GM13977 (cell line): ENCODE measurements at places on chromosomes 6 and 20.

DNA sequence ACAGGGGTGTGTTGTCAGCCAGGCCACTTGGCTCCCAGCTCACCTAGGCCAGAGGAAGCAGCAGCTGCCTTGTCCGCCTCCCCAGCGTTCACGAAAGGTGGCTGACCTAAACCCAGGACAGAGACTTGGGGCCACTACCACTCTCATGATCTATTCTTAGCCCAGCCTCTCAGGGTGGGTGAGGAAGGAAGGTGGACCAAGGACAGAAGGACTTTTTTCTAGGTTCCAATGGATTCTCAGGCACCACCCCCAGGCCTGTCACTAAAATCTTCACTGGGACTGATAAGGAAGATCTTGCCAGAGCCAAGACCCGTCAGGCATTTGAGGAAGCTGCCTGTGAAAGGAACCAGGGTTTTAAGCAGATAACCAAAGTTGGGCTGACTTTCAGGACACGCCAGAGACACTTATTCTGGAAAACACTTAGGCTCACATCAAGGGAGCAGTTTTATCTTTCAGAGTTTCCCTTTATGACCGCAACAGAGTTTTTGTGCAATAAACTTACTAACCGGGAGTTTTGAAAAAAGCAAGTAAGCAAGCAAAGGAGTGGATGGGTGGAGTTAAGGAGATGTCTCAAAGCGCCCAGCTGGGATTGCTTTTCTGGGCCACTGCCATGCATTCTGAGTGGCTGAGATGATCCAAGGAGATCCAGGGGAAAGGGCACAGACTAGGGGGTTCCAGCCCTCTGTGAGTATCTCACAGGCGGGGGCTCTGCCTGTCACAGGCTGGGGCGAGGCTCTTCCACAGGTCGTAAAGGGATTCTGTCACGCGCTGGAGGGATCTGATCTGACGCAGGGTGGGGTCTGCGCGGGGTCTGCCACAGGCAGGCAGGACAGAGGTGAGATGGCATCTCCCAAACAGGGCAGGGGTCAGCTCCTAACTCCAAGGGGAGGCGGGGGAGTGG, 989 bp downstream of the FITM2 start:
- no peak for DNase-seq

GRCh38 chr20:20233041-20233514, 134.8 kb upstream of the INSM1 start:
- no peak for DNase-seq

DNA sequence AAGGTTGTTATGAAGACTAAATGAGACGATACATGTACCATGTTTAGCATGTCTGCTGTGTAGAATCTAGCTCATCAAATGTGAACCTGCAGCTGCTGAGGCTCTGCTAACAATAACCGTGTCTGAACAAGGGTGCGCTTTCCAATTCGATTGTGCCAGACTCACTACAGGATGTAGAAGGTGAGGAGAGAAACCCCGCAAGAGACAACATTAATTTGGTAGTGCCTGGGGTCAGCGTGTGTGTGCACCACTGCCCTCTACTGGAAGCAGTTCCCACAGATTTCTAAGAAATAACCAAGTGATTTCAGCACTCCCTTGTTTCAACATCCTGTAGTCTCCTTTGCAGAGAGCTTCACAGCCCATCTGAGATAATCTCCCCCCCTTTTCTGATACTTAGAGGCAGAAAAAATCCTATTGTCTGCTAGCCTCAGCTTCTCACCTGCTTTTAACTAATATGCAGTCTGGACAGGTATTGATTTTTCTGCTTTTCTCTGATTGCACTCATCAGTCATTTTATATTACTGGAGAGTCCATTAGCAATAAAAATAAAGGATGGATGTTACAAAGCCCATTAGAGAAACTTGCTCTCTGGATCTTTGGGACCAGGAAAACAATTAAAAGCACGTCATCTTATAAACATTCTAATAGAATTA, 96.7 kb upstream of the BACH2 start:
- DNase-seq, result peak; percentile 40

- DNase-seq, result no peak
Measured at GRCh38 chr6:158373214-158373613, 60.9 kb downstream of the TULP4 start.

GRCh38 chr20:38543014-38543906, 37.7 kb upstream of the ADIG start:
- no peak for DNase-seq

- DNase-seq, result no peak
Measured at GRCh38 chr6:15395087-15395486, 149.2 kb downstream of the JARID2 start.

DNA sequence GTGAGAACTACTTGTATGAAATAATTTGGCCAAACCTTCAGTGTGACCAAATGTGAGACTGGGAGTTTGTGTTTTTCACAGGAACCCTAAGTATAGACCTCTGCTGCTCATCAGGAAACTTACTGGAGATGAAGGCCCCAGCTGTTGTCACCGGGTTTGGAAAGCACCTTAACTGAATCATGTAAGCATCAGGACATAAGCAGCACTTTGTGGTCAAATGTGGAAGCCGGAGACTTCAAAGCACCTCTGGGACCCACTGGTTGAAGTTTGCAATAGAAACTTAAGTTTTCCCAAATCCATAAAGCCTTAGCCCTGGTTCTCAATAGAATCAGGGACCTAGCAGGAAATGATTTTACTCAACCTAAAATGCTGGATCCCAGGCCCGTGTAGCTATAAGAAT, 14.3 kb downstream of the TTPAL start:
- peak; percentile 39 for DNase-seq

- no peak for DNase-seq
Measured at GRCh38 chr20:31700747-31701146, 21.9 kb downstream of the BCL2L1 start.

- DNase-seq, result no peak
Measured at GRCh38 chr20:46010491-46011391, 2.0 kb downstream of the MMP9 start.

DNA sequence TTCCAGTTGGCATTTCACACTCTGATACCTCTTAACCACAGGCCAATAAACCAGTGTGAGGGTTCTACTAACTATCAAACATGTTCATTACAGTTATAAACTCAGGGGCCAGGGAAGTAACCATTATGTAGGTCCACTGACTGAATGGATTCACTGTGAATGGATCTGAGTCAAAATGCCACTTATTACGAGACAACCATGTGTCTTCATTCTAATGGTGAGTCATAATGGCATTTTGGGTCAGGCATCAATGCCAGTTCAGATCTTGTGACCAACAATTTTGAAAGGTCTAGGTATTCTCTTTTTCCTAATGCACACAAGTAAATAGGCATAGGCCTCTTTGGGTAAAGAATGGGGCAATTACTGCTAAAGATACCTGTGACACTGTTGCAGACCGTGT, 112.2 kb upstream of the HEY2 start:
- no peak for DNase-seq

- no peak for DNase-seq
Measured at GRCh38 chr6:6474170-6474920, 114.2 kb upstream of the LY86 start.

DNA sequence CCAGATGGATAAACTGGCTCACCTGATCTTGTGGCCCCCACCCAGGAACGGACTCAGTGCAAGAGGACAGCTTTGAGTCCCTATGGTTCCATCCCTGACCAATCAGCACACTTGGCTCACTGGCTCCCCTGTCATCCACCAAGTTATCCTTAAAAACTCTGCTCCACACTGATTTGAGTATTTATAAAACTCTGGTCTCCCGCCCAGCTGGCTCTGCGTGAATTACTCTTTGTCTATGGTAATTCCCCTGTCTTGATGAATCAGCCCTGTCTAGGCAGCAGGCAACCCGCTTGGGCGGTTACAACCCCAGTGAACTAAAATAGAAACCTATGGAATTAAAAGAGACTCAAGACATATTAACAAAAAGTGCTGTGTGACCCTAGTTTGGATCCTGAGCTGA, 38.1 kb upstream of the CD83 start:
- no peak for DNase-seq

GRCh38 chr6:55694148-55694547, 115.2 kb upstream of the HMGCLL1 start:
- DNase-seq, result no peak

DNA sequence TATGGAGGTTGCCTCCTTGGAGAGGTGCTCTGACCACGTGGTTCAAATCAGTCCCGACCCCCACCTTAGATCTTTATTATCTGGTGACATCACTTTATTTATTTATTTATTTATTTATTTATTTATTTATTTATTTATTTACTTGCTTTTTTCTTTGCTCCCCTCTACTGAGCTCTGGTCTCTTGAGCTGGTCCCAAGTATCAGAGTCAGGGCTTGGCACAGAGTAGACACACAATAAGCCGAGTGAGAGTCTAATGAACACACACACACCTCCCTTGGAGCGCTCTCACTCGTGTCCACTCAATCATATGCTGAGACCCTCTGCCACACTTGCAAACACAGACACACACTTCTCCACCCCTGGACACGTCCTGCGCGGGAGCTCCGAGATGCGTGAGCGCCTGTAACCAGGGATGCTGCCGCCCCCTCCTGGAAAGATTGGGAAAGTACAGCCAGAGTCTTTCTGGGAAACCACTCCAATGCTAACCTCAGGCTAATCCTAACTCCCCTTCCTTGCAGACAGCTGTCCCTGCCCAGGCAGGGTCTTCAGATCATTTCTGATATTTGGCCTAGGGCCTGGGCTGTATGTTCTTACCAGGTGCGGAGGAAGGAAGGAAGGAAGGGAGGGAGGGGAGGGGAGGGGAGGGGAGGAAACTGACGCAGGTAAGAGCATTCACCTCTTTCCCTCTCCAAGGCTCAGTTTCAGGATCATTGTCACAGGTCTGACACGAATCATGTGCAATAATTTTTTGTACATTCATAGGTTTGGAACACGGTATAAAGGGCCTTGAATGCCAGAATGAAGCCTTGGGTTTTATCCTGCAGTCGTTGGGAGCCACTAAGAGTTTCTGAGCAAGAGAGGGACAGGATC, 70.9 kb downstream of the STK35 start:
- peak; percentile 82 for DNase-seq

DNA sequence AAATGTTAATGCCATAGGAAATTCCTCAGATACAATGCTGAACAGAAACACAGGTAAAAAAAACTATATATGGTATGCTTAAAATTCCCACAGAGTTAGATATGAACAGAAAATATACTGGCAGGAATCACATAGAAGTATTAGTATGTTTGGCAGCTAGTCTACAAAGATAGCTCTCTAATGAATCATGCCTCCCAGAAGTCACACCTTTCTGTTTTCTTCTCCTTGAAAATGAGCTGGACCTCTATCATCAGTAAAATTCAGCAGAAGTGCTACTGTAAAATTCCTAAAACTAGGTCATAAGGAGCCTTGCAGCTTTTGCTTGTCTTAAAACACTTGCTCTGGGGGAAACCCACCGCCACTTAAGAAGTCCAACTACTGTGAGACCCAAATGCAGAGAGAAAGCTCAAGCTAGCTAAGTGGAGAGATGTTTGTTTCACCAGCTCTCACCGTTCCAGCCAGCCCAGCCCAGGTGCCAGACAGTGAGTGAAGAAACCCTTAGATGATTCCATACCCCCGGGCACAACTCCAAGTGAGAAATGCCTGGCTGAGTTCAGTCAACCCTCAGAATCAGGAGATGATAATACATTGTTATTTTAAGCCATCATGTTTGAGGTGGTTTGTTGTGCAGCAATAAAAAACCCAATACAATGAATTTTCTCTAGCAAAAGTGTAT, 43.0 kb downstream of the TSPYL4 start:
- DNase-seq, result no peak

- DNase-seq, result no peak
Measured at GRCh38 chr6:35055891-35056290, 85.2 kb downstream of the TCP11 start.

DNA sequence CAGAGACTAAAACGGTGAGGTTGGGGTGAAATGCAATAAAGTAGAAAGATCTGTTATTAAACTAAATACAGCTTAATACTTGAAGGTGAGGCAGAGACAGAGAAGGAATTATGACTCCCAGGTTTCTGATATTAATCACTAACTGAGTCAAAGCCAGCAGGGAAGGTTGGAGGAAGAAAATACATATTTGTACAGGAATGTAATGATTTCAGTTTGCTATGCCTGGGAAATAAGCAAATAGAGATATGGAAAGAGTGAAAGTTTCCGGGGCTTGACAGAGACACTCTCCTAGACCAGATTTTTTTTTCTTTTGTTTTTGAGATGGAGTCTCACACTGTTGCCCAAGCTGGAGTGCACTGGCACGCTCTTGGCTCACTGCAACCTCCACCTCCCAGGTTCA, 76.8 kb downstream of the PTPRK start:
- no peak for DNase-seq

DNA sequence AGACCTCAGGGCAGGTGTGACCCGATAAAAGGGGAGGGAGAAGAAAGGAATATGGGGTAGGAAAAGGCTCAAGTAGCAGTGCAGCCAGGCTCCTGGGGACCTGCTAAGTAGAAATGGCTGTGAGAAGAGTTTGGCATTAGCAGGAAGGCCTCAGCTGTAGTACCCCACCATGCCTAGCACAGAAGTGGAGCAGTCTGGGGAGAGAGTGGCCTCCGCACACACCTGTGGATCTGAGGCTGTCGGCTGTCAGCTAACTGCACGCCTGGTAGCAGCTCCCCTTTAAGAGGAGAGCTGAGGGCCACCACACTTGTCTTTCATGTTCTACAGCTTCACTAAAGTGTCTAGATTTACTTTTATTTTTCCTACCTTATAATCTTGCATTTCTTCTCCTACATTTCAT, 24.6 kb downstream of the PDE7B start:
- DNase-seq, result no peak

GRCh38 chr20:47062226-47062890, 167.7 kb downstream of the EYA2 start:
- no peak for DNase-seq

DNA sequence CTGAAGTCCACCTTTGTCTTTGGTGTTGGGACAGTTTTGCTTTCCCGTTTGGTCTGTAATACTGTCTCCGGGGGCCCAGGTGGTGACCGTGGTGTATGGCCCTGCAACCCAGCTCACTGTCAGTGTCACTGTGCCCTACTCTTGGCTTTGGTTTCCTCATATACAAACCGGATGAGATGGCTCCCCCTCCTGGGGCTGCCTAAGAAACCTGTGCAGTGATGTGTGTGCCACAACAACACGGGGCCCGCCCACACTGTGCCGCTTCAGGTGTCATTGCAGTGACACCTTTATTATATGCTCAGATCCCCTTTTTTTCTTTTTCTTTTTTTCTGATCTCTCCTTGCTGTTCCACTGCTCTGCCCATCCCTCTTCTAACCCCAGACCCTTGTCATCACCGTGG, 73.9 kb downstream of the RAMACL start:
- peak; percentile 56 for DNase-seq

GRCh38 chr6:38015341-38015740, 195.8 kb downstream of the ZFAND3 start:
- no peak for DNase-seq
